MV-4-11 (cell line): ENCODE measurements at places on chromosomes 7 and 10.

GRCh38 chr10:23693501-23693901, 254.6 kb downstream of the OTUD1 start:
- no peak for DNase-seq

DNA sequence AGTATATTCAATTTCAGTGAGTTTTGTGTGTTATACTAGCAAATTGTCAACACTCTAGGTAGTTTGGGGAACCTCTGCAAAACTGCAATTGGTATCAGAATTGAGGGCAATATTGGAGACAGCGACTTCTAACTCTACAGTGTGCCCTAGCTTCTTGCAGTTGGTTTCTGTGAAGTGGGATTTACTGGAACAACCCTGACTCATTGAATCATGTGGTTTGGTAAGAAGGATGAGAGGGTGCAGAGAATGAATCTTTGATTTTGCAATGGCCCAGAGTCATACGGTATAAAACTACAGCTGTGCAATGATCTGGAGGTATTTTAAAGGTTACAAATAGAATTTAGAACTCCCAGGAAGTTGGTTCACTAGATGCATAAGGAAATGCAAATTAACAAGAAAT, 129.1 kb upstream of the PPP1R3A start:
- peak; percentile 93 for DNase-seq

DNA sequence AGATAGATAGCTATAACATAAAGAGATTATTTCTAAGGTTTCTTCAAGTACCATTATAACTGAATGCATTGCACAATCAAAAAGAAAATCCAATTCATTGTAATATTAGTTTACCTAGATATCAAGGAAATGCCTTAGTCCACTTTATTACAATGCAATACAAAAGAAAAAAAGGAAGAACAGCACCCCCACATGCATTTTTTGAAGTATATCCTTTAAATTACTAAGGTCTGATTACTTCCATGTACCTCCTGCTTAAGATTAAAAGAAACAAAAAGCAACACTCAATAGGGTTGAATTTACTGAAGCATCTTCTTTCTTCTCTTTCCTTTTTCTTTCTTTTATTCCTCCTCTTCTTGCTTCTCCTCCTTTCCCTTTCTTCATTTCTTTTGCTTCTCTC, 973.8 kb upstream of the LRRTM3 start:
- DNase-seq, result no peak

DNA sequence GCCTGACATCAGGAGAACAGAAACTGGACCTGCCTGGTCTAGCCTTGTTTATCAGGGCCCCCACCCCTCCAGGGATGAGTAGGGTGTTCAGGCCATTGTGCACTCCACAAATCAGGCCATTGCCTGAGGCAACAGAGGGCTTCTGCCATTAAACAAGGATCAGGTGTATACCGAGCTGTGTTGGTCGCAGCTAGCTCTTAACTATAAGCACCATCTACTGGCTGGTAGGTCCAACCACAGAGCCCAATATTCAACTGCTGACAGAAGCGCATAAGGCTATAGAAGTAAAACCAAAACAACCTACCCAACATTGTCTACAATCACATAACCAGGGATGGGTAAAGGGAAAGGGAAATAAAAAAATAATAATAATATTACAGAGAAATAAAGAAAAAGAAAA, 451.7 kb upstream of the TEX47 start:
- no peak for DNase-seq

DNA sequence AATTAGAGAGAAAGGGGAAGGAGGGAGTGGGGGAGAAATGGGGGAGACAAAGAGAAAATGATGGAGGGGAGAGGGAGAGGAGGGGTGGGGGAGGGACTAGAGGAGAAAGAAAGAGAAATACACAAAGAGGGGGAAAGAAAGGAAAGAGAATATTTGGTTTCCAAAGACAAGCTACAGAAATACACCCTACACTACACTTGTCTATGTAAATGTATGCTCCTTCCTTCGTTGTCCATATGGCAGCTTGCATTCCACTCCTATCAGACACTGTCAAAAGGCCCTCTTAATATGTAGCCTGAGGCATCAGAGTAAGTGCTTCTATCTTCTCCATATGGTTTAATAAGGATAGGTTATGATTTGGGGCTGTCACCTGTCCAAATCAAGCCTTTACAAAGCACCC, 92.8 kb upstream of the FEZF1 start:
- no peak for DNase-seq

GRCh38 chr7:40197527-40197926, 62.7 kb downstream of the SUGCT start:
- no peak for DNase-seq

- no peak for DNase-seq
Measured at GRCh38 chr10:91602868-91603568, 29.9 kb downstream of the PPP1R3C start.

- no peak for DNase-seq
Measured at GRCh38 chr7:156063241-156063810, 251.1 kb upstream of the SHH start.

DNA sequence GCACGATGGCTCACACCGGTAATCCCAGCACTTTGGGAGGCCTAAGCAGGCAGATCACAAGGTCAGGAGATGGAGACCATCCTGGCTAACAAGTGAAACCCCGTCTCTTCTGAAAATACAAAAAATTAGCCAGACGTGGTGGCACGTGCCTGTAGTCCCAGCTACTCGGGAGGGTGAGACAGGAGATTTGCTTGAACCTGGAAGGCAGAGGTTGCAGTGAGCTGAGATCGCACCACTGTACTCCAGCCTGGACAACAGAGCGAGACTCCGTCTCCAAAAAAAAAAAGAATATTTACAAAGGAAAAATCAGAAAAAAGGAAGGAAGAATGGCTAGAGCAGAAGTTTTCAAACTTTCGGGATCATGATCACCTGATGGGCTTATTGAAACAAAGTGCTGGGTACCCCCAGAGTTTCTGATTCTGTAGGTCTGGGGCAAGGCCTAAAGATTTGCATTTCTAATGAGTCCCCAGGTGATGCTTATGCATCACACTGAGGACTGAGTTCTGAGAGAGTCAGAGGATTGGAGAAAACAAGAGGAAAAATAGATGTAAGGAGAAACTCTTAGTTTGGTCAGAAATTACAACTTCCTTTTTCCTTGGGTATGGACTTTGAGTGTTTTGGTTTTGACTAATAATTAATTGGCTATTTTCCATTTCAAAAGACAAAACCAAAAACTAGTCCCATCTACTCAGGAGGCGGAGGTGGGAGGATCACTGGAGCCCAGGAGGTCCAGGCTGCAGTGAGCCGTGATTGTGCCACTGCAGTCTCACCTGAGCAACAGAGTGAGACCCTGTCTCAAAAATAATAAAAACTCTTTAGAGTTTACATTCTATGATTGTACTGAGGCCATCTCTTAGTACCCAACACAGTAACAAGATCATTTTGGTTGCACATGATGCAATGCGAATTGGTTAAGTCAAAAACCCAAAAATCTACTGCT, 14.4 kb downstream of the MARCHF5 start:
- DNase-seq, result no peak

DNA sequence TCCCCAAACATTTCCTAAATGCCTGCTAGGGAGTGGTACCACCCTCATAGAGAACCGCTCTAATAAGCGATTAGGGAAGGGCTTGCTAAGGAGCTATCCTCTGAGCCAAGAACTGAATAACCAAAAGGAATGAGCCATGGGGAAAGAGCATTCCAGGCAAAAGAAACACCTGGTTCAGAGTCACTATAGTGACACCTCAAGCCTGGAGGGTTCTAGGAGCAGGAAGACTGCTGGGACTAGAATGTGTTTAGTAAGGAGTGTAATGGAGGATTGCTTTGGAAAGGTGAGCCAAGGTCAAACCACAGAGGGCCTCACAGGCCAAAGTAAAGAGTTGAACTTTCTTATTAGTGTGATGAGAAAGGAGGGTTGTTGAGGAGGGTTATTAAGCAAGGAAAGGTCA, 38.7 kb upstream of the NRBF2 start:
- no peak for DNase-seq

GRCh38 chr10:123472606-123473005, 193.5 kb upstream of the GPR26 start:
- DNase-seq, result peak; percentile 38

DNA sequence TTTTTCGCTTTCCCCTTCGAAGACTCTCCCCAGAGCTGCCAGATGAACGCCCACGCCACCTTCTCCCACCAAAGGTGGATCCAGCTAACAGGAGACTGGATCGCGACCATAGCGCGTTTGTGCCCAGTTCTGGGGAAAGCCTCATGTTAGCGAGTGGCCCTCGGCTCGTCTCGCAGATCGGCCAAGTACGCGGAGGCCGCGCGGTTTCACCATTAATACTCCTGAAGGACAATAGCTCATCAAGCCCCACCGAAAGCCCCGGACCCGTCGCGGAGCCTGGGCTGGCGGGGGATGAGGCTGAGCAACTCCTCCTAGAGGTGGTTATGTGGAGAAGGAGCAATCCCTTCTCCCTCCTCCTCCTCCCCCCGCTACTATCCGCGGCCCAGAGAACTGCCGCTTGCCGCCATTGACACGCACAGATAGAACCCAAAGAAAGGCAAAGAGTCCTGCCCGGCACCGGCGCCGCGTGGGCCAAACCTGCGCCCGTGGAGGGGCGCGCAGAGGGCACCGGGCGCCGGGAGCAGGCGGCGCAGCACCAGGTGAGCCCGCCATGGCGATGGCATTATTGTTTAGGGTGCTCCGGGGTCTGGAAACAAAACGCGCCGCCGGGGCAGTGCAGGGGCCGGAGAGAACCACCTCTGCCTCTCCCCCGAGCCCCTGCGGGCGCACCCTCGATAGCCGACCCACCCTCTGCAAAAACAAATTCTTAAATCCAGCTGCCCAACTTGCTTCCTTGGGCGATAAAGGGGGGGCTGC, at the start of gene MACROH2A2:
MACROH2A2 (plus strand) TSS at position 385 of the 756 bp plus-strand sequence. CDS start 22,813 bp downstream, outside the sequence.
- DNase-seq, result peak; percentile 41
